Renal pelvis (tissue), 12 donors: ENCODE measurements at places on chromosomes 5 and 9. TPM values are rescaled to one million over a fixed set of nuclear protein-coding genes. Genes with fewer than 3 reads are reported as not detected.

The FGF18 gene
- 0.45 TPM for polyA plus RNA-seq

The LCN9 gene
- polyA plus RNA-seq = not detected

The PCDHGA3 gene
- polyA plus RNA-seq = 3.8 TPM

The COL15A1 gene
- polyA plus RNA-seq = 29.6 TPM

The TRAF1 gene
- polyA plus RNA-seq = 4.9 TPM

The LHX6 gene
- 4.8 TPM for polyA plus RNA-seq

The SLCO4C1 gene
- polyA plus RNA-seq = 25.1 TPM

DNA sequence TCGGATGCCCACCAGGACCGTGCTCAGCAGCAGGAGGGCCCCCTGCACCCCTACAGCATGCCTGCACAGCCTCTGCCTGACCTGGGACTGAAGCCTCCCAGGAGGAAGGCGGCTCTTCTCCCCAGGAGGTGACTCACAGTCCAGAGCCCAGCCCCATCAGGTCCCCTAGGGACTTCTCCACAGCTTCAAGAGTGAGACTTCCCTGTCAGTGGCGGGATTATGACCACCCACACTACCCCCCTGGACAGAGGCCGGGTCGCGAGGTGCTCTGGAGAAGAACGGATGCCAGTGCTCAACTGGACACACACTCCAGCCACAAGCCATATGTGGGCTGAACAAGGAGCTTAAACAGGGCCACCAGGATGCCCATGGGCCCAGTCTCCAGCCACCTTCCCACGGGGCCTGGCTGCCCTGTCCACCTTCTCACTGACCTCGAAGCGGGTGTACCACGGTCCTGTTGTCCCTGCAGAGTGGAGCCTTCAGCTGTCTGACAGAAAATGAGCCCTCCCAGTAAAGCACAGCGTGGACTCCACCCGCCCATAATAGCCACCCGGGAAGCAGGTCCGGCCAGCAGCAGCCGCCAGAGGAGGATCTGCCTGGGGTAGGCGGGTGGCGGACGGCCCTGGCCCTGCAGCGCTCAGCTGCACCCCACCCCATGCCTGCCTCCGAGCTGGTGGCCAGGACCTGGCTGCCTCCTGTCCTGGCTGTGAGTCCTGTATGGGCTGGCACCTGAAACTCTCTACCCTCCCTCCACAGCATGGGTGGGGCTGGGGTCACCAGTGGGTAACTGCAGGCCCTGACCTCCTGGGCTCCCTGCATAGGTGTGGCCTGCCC is 54.7 kb downstream of the SEMA4D start:
- DNase-seq = no peak

- no peak for DNase-seq
Measured at GRCh38 chr9:105333076-105333475, 88.6 kb downstream of the SLC44A1 start.

DNA sequence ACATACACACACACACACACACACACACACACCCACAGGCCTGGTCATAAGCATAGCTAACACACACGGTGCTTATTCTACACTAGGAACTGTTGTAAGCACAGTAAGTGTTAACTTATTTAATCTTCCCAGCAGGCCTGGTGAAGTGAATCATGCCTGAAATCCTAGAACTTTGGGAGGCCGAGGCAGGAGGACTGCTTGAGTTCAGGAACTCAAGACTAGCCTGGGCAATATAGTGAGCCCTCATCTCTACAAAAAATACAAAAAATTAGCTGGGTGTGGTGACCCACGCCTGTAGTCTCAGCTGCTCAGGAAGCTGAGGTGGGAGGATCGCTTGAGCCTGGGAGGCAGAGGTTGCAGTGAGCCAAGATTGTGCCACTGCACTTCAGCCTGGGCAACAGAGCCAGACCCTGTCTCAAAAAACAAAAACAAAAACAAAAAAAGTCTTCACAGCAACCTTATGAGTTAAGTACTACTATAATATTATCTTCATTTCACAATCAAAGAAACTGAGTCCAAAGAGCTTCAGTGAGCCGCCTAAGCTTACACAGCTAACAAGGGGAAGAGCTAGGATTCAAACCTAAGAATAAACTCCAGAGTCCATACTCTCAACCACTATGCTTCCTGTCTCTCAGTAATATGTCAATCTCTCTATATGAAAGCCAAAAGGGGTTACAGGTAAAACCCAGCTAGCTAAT is 2.3 kb downstream of the MEGF9 start:
- no peak for DNase-seq

GRCh38 chr5:165209101-165209727 is 1703.8 kb downstream of the MAT2B start:
- DNase-seq = peak; percentile 35

DNA sequence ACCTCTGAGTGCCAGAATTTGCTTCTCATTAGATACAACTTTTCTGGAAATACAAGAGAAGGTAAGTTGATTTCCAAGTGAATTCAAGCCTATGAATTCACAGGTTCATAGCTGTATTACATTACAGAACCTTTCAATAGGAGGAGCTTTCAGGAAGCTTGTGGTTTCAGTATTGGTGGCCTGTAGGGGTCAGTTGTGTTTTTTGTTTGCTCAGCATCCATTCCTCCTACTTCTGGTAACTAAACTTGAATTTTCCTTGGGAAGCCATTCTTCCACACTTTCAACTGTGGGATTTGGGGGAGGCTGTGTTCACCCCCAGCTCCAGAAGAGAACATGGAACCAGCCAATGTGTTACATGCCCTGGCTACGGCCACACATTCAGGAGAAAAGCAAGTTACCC is 5.6 kb upstream of the CYSTM1 start:
- DNase-seq = no peak

DNA sequence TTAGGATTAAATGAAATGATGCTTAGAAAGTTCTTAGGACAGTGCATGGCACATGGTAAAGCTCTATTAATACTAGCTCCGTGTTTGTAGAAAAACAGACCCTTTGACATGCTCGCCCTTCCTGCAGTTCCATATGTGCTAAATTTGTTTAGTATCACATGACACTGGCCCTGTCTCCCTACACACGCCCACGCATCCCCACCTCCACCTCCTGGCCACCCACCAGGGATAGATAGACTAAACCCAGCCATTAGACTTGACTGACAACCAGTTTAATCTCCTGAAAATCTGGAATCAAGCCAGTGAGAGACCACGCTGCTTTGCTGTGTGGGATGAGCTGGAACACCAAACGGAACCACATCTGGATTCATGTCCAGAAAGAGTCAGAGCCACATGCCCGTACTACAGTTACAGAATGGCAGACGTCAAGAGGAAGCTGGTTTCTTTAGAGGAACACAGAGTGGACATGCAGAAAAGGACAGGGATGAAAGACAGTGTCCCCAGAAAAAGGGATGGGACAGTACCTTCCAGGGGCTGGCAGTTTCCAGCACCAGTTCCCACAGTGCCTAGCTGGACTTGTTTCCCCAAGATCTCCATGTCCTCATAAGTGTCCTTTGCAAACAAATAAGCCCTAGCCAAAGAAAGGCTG is 186.1 kb downstream of the PDZD2 start:
- no peak for DNase-seq

DNA sequence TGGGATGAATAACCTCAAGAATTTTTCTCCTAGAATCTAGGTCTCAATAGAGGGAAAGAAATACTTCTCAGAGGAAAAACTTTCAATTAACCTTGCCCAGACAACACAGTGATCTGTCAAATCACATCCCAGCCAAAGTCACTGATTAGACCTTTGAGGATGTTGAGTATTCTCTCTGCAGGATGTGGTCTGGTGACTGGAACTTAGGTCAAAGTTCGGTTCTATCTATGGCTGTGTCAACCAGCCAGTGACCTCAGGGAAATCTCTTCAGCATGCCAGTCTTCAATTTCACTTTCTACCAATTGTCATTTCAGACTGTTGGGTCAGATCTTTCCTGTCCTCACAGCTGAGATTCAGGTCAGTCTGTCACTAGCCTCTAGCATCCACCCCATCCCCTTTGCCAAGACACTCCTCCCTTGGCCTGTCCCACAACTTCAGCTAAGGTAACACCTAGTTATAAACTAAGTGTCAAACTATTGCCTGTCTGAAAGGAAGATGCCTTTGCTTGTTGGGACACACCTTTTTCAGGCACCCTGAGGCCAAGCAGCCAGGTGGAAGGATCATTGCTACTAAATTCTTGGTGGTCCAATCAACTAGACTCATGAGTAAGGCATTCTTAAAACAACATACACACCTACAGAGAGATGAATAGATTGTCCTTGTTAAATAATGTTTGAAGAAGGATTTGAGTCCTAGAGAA is 156.3 kb upstream of the FST start:
- DNase-seq = no peak

GRCh38 chr9:93098236-93098946 is 2.4 kb downstream of the CARD19 start:
- DNase-seq = no peak
